ENCODE measurements at places on chromosomes 4 and X. TPM values are rescaled to one million over a fixed set of nuclear protein-coding genes. Genes with fewer than 3 reads are reported as not detected.

CFAP99 gene
- total RNA-seq = 0.19 TPM

USP17L21 gene
- not detected for total RNA-seq

TCEAL2 gene
- total RNA-seq = 0.09 TPM

DDX53 gene
- total RNA-seq = not detected

SLC25A5 gene
- total RNA-seq = 279 TPM

ESX1 gene
- 0.05 TPM for total RNA-seq

BCLAF3 gene
- 4.4 TPM for total RNA-seq

SMR3B gene
- total RNA-seq = not detected

MCF2 gene
- total RNA-seq = 0.33 TPM

ETDA gene
- not detected for total RNA-seq

AFM gene
- total RNA-seq = not detected

TCP11X2 gene
- total RNA-seq = not detected

LRRC66 gene
- 0.09 TPM for total RNA-seq

SERTM2 gene
- 0.14 TPM for total RNA-seq

TMEM31 gene
- 0.19 TPM for total RNA-seq

NOX1 gene
- 0.33 TPM for total RNA-seq

LIMCH1 gene
- 13.8 TPM for total RNA-seq

LANCL3 gene
- 0.24 TPM for total RNA-seq

HMX1 gene
- total RNA-seq = not detected
